ENCODE measurements at places on chromosomes 5 and 9.

DNA sequence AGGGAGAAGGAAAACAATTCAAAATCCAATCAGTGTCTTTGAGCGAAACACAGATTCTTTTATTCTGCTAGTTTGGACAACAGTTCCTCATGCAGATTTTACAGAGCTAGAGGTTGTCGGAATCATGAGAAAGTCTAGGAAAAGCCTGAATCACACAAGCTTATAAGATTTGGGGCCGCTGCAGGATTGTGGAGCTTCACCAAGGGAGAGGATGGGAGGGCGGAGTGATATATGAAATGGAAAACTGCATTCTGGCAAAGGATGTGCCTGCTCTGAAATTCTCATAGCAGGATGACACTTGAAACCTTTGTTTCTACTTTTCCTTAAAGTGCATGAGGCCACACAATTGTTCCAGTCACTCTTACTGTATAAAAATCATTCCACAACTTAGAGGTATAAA, 134.3 kb downstream of the OR2K2 start:
- no peak for DNase-seq

GRCh38 chr5:113974976-113975375, 386.9 kb upstream of the KCNN2 start:
- DNase-seq: no peak

- DNase-seq: no peak
Measured at GRCh38 chr5:10474521-10475075, 32.9 kb downstream of the ROPN1L start.

- no peak for DNase-seq
Measured at GRCh38 chr5:74196233-74196632, 444.3 kb downstream of the ENC1 start.

GRCh38 chr9:119951090-119951489, 581.9 kb upstream of the BRINP1 start:
- DNase-seq: no peak

DNA sequence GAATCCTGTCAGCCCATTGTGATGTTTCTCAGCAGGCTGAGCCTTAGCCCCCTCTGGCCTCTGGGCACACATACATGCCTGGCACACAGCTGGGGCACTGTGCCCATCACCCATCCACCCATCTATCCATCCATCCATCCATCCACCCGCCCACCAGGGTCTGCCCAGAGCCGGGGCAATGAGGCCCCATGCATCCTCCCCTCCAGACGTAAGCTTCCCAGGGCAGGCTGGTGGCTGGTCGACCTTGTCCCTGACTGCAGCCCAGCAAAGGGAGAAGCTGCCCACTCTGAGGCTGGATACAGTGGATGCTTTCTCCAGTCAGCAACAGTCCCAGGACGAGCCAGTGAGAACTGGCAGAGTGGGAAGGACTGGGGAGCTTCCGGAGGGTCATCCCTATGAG, 21.1 kb upstream of the SLC25A51 start:
- DNase-seq: no peak

- no peak for DNase-seq
Measured at GRCh38 chr5:136052692-136053335, 24.0 kb downstream of the TGFBI start.

DNA sequence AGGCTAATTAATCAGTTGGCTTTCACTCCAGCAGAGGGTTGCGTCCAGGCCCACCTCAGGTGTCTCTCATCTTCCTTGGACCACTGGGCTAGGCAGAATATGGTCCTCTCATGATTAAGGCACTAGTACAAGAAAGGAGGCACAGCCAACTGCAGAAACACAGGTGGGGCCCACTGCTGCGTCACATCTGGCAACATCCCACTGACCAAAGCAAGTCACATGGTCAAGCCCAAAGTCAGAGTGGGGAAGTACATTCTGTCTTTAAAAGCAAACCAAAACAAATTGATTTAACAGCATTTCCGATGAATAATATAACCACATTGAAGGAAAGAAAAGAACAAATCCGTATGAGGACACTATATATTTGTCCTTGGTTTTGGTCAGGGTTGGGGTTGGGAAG, 28.0 kb upstream of the UBTD2 start:
- DNase-seq: no peak
